Daoy (cell line): ENCODE measurements at places on chromosomes 6 and 20.

DNA sequence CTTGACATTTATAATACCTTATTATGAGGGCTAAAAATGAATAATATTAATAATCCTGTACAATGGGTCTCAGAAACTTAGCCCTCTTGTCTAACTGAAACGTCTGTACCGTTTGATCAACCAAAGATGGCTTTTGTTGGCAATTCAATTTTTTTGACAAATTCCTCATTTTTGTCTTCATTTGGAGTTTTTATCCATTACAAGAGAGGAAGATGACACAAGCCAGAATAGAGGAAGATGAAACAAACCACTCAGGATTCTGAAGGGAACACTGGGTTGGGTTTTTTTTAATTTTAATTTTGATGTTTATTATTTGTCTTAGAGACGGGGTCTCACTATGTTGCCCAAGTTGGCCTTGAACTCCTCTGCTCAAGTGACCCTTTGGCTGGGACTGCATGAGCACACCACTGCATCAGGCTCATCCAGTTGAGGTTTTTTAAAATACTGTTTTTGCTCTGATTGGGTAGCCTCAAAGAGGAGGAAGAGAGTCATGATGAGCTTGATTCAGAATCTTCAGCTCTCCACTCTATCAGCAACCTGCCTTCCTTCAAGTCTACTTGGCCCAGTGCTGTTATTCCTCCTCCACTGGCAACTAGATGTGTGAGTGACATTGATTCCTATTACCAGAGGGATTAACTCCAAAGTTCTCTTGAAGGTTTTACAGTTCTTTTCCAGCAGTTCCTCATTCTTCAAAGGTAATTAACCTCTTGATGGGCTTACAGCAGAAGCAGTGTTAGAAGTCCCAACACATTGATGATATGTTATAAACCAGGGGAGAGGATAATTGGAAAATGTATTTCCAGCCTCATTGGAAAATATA, 71.3 kb downstream of the ATXN1 start:
- no peak for DNase-seq

- no peak for DNase-seq
Measured at GRCh38 chr6:50353603-50354002, 303.9 kb upstream of the DEFB112 start.

DNA sequence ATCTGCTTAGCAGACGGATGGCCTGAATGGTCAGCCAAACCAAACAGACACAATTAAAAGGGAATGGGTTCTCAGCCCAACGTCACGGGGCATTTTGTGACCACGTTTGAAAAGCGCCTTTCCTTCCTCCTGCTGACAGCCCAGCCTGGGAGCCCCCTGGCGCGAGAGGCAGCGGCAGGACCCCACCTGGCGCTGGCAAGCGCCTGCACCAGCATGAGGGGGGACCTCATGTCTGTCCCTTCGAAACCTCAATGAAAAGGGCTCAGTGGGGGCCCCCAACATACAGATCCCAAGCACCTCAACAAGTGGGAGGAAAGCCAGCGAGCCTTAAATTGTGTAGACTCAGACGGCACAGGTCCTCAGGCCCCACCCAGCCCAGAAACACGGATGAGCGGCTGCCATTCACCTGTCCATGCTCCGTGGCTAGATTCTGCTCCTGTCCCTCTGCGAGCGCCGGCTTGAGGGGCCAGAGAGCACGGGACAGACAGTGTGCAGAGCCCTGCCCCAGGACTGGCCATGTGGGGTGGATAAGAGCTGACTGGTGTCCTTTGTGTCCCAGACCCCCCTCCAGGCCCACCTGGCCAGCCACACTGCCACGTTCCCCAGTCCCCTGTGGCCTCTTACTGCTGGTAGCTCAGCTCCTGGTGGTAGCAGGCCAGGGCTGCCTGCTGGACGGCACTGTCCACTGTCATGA, 87.6 kb downstream of the NINL start:
- DNase-seq = no peak

- no peak for DNase-seq
Measured at GRCh38 chr20:57384953-57385761, 6.0 kb upstream of the RBM38 start.

DNA sequence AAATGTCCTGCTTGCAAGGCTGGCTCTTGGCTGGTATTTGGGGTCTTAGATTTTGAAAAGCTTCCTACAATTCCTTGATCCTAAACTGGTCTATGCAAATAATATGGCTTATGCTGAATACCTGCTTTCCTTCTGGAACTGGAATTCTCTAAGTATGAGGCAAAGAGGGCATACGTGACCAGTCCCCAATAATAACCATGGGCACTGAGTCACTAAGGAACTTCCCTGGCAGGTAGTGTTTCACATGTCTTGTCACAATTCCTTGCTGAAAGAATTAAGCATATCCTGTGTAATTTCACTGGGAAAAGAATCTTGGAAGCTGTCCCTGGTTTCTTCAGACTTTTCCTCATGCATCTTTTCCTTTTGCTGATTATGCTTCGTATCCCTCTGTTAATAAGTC, 106.5 kb downstream of the MMS22L start:
- DNase-seq = no peak

DNA sequence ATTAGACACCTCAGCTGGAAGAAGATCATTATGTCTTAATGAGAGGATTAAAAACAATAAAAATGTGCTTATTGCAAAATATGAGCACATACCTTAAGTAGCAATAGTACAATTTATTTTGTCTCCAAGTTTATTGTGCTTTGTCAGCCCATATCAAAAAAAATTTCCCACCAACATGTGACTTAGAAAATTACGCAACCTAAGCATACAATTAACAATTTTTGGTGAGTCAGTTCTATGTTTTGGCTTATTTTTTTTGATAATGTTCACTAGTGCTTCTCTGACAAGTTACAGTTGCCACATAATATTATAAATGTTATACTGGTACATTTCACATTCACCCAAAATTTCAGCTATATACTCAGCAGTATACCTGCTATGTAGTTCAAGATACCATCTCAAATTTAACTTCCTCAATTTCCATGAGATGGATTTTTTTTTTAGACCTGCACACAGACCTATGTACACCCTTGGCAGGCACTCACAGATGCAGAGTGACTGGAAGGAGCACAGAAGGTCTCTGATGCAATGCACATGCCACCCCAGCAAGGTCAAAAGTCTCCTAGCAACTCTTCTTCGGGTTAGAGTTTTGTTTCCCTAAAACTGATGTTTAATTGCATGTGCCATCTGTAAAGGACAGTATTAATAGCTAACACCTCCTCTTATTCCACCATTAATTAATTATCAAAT, 112.4 kb downstream of the PRKN start:
- no peak for DNase-seq

- DNase-seq = no peak
Measured at GRCh38 chr20:49398401-49399144, 83.9 kb downstream of the KCNB1 start.

GRCh38 chr6:17710331-17710730, 3.6 kb upstream of the NUP153 start:
- DNase-seq = no peak

- no peak for DNase-seq
Measured at GRCh38 chr6:91501930-91502329, 915.1 kb upstream of the MAP3K7 start.

DNA sequence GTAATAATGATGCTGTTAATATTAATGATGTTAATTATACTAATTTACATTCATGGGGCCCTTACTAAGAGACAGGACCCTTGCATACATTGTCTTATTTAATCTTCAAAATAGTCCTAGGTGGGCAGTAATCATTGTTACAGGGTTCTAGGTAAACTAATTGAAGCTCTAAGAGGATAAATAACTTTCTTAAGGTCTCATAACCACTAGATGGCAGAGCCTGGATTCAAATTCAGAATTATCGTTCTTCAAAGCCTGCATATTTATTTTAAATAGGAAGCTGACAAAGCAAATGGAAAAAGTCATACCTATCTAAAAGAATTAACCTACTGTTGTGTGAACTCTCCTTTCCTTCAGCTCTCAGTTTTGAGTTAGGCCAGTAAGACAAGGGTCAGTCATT, 23.5 kb downstream of the PTCHD4 start:
- DNase-seq = no peak

GRCh38 chr6:82217018-82217586, 30.4 kb downstream of the IBTK start:
- DNase-seq = no peak

- no peak for DNase-seq
Measured at GRCh38 chr6:6600875-6601274, 12.4 kb downstream of the LY86 start.

DNA sequence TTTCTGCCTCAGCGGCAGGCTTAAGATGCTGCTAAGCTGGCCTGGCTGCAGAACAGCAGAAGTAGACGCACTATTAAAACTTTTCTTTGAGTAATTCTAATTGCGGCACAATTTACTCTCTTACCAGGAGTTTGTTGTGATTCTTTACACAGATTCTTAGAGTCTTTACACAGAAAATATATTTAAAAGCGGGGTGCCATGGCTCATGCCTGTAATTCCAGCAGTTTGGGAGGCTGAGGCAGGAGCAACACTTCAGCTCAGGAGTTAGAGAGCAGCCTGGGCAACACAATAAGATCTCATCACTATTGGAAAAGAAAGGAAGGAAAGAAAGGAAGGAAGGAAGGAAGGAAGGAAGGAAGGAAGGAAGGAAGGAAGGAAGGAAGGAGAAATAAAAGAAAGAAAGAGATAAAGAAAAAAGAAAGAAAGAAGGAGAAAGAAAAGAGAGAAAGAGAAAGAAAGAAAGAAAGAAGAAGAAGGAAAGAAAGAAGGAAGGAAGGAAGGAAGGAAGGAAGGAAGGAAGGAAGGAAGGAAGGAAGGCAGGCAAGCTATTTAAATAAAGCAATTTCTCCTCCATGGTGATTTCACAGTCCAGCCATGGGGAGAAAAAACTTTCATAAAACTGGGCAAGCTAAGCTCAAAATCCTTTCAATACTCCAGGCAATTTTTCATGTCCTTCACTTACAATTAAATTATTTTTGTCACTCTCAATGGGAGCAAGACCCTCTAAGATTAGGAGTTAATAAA, 21.1 kb upstream of the MRS2 start:
- DNase-seq = no peak

DNA sequence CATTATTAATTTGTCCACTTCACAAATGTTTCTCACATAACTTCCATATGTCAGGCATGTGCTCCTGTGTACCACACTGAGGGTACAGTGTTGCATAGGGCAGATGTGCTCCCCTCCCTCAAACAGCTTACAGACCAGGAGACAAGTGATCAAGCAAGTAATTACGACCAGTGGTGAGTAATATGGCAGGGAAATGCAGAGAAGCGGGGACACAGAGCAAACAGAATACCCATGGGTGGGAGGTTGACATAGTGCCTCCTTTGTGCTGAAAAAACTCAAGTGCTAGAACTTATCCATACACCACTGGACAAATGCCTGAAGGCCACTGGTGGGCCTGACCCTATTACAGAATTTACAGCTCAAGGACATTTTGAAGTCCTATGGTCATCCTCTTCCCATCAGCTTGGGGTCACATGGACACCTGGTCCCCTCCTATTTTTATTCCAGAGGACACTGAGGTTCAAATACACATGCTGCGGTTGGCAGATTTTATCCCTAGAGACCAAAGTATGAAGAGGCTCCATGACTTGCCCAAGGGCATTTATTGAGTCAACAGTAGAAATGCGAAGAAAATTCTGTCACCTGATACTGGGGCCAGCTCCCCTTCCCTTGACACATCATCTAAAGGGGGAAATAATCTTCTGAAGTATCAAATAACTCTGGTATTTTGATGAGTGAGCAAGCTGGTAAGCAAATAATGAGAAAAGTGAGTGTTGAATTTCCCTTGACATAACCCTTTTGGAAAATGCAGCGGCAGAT, 116.6 kb downstream of the QRSL1 start:
- peak; percentile 75 for DNase-seq

DNA sequence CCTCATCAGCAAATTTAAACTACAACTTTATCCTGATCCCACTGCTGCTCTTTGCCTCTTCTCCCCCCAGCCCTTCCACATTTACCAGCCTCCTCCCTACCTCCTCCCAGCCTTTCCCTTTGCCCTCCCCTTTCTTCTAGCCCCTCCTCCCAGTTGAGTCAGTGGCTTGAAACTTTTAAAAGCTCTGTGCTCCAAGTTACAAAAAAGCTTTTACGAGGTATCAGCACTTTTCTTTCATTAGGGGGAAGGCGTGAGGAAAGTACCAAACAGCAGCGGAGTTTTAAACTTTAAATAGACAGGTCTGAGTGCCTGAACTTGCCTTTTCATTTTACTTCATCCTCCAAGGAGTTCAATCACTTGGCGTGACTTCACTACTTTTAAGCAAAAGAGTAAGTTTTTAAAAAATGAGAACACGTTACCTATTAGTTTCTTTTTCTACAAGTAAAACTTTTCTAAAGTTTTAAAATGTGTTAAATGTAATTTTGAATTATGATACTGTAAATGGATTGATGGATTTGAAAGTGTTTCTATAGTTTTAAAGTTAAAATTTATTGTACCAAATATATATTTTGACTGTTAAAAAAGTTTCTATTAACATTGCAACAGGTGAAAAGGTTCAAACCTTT, at the start of gene GJA1:
Gene GJA1, plus strand, starts transcription at position 203 of the 626 bp plus-strand sequence. CDS start 11,202 bp downstream, outside the sequence.
- peak; percentile 87 for DNase-seq

GRCh38 chr6:43076464-43077332, 584 bp downstream of the PTK7 start:
- DNase-seq = peak; percentile 86

DNA sequence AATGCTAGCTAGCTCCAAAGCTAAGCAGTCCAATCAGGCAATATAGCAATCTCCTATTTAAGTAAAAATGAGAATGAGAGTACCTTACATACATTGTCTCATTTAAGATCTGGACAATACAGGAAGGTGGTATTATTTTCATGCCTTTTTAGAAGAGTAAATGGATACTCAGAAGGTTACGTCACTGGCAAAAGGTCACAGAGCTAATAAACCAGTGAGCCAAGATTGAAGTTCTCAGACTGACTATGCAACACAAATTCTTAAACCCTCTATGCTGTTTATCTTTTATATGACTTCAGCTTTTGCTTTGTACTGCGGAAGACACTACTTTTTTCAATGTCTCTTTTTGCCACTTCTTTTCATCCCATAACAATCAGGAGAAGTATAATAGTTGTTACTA, 135.2 kb upstream of the PRL start:
- DNase-seq = no peak

DNA sequence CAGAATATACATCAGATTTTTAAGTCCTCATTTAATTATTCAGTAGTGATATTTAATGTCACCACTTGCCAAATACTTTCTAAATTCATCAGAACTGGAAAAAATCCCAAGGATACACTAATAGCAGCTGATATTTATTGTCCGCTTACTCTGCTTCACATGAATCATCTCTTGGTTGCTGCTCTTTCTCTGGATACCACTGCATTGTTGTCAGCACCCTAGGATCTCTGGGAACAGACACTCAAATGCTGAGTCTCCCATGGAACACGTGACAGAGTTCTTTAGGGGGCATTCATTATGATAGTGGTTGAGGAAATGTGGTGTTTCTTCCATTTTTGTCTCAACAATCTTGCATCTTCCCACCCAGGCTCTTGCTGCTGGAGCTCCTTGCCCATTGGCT, 318.0 kb downstream of the RFPL4B start:
- no peak for DNase-seq

GRCh38 chr20:52852714-52853113, 119.4 kb upstream of the TSHZ2 start:
- no peak for DNase-seq
